ENCODE measurements at places on chromosomes 6 and 20.
A peak's percentile ranks its signal among the peaks of the same experiment; 100 is the strongest.

GRCh38 chr20:20212675-20213096, 155.2 kb upstream of the INSM1 start:
- DNase-seq, result no peak

- no peak for DNase-seq
Observed at GRCh38 chr6:21595285-21596144, 2.0 kb downstream of the SOX4 start.

DNA sequence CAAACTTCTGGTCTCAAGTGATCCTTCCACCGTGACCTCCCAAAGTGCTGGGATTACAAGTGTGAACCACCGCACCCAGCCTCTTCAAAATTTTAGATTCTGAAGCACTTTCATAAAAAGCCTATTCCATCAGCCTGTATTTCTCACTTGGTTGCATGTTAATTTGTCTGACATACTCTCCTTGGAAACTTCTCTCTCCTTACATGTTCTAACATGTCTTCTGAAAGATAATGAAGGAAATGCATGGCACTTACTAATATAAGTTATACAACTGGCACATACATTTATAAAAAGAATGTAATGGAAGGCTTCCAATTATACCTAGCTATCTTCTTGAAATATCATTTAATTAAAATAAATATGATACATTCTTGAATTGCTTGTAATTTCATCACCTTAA, 597.5 kb downstream of the TBC1D32 start:
- no peak for DNase-seq

GRCh38 chr6:130843575-130844320, 16.5 kb downstream of the SMLR1 start:
- peak; percentile 36 for DNase-seq

DNA sequence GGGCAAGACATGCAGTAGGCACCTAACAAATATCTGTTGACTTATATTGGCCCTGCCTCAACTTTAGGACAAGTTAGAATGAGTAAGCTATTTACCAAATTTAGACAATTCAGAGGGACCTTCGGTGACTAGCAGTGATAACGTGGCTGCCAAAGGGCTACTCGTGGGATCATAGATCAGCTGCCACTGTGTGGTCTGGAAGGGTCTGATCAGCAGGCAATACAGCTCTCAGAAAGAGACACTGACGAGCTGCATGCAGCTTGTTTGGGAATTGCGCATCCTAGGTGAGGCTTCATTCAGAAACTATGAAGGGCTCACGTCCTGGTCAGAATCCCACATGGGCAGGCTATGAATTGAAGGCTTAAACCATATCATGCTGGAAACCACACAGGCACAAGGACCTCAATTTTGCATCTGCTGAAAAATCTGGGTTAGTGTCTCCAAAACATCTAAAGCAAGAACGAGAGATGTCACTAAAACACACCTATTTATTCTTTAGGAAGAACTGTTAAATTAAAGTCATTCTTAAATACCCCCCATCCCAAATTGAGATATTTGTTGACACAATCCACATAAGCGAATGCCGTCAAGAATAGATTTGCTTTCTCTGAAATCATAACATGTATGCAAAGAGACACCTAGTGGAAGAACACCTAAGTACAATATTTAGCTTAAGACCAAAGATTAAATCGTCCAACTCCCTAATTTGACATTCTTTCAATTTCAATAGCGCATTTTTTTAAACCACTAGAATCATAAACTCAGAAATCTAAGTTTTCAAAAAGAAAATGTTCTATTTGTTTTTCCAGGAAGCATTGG, 79.6 kb downstream of the IPCEF1 start:
- DNase-seq, result peak; percentile 61

DNA sequence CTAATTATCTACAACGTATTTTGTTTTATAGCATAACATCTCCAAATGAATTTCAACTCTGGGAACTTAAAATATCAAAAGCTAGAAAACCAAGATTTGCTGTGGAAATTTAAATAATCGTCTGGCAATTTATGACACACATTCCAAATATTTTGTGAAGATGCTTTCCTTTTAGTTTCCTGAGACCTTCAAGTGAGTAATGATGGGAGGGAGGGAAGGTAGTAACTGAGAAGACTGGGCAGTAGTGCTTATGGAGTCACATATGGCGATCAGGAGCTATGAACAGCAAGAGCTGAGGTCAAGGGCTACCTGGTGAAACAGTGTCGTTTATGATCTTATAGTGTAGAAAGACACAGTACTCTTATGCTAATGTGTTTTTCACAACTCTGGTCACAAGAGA, 178.2 kb upstream of the THEMIS start:
- no peak for DNase-seq

- no peak for DNase-seq
Observed at GRCh38 chr6:2969549-2969948, 1.8 kb downstream of the SERPINB6 start.

- DNase-seq, result no peak
Observed at GRCh38 chr6:39193201-39193791, 36.0 kb downstream of the KCNK5 start.

DNA sequence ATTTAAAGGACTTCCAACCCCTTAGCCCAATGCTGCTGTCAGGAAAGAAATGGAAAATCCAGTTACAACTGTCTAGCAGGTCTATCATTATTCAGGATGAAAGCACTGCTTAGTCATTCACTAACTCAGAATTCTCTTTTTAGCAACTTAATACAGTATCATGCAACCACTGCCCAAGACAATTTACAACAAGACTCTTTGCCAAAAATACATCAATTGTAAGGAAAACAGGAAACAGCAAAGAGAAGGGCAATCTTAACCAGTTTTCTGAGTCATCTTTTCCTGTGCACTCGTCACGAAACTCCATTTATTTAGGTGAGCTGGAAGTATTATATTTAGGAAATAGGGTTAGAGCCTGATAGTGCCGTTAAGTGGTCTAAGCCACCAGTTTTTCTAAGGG, 1197.7 kb upstream of the CITED2 start:
- peak; percentile 4 for DNase-seq

DNA sequence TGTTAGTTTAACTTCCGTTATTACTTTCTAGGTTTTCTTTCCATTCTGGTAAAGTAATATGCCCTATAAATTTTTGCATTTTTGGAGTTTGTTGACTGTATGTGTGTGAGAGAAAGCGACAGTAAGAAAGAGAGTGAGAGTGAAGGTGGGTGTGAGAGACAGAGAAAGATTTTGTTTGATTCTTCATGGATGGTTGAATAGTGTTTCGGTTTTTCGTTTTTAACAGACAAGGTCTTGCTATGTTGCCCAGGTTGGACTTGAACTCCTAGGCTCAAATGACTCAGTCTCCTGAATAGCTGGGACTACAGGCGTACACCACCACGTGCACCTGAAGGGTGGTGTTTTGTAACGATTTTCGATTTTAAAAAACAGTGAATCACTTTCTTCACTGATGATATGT, 329.1 kb upstream of the RUNX2 start:
- DNase-seq, result no peak

DNA sequence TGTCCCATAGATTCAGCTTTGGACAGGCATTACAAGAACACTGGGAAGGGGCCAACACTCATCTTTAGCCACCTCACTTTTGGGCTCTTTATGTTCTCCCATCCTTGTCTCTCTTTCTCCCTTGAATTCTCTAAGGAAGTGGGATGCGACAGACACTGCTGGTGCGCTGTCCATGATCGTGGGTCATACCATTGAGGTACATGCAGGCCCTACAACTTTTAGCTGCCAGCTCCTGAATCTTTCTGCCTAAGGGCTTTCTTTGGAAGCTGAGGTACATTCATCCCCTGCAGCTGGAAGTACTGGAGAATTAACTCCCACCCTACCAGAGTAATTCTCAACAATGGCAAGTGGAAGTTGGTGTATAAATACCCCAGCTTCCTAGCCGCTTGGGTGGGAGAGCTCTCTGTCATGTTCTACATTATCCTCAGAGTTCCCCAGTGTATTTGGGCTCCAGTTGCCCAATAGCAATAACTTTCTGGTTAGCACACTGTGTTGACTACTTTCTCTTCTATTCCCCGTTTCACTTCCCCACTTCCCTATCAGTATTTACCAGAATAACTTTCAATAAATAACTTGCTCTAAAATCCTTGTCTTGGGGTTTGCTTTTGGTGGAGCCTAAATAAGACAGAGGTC, 309.4 kb upstream of the RNF24 start:
- peak; percentile 43 for DNase-seq

DNA sequence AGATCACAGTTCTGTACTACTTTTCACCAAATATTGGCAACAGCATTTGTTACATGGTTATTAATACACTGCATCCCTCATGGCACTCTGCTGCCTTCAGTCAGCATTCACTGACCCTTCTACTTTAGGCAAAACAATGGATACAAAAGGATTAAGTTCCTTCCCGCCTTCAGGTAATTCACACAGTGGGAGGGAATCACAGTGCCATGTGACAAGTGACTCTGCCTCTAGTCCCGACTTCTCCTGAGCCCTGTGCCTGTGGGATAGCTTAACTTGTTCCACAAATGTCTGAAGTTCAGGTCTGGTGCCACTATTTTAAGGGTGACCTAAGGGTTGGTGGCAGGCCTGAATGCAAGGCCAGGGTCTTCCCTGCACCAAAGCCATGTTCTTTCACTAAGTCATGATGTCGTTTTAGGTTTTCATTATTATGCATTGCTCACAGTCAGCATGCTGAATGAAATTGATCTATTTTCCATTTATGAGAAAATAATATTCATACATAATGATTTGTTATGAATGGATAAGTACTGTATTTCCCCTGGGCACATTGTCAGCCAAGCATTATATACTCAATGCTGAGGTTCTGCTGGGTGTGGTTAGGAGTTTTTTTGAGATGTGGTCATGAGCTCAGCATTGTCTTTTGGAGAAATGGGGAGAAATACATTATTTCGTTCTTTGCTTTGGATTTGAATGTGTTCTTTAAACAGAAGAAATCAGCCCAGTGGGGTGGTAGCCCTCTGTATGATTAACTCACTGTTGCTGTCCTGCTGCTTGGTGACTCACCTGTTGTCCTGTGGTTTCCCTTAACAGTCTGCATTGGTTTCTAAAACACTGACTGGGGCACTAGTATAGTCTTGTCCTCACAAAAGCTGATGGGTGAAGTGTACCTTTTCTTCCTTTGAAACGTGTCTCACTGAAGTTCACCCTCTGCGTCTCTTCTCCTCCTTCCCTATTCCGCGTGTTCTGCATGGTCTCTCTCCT, 66.4 kb downstream of the AFDN start:
- no peak for DNase-seq

- DNase-seq, result no peak
Observed at GRCh38 chr20:13567663-13568062, 71.1 kb downstream of the TASP1 start.

DNA sequence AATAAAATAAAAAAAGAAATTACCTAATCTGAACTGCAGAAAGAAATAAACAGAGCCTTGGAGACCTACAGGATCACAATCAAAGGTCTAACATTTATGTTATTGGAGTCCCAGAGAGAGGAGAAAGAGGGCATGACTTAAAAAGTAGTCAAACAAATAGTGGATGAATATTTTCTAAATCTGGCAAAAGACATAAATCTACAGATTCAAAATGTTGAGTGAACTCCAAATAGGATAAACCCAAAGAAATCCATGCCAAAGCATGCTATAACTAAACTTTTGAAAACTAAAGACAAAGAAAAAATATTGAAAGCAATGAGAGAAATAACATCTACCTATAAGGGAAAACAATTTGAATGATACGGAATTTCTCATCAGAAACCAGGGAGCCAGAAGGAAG, 38.2 kb downstream of the PSMB1 start:
- no peak for DNase-seq

DNA sequence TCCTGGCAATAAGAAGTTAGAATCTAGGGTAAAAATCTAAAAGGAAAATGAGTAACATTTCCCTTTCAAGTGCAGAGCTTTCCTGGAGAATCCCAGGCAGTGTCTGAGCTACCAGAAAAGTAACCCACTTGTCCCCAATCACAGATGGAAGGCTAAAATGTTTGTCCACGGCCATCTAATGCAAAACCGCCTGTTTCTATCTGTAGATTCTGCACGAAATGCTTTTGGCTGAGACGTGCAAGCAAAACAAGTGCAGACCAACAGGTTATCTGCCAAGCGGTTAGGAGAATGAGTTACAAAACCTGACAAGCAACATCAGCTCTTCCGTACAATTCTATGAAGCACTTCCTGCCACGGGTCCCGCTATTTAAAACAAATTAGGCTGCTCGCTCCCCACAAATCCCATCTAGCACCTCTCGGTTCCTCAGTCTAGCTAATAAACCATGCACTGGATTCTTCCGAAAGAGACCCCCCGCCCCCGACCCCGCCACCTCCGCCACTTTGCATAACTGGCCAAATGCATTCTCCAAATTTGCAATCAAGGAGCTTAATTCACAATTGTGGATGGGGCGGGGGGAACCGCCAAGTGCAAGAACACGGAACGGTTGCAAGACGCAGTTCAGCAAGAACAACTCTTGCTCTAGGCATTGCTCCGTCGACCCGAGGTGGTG, 1.4 kb downstream of the ELOVL5 start:
- DNase-seq, result peak; percentile 40

DNA sequence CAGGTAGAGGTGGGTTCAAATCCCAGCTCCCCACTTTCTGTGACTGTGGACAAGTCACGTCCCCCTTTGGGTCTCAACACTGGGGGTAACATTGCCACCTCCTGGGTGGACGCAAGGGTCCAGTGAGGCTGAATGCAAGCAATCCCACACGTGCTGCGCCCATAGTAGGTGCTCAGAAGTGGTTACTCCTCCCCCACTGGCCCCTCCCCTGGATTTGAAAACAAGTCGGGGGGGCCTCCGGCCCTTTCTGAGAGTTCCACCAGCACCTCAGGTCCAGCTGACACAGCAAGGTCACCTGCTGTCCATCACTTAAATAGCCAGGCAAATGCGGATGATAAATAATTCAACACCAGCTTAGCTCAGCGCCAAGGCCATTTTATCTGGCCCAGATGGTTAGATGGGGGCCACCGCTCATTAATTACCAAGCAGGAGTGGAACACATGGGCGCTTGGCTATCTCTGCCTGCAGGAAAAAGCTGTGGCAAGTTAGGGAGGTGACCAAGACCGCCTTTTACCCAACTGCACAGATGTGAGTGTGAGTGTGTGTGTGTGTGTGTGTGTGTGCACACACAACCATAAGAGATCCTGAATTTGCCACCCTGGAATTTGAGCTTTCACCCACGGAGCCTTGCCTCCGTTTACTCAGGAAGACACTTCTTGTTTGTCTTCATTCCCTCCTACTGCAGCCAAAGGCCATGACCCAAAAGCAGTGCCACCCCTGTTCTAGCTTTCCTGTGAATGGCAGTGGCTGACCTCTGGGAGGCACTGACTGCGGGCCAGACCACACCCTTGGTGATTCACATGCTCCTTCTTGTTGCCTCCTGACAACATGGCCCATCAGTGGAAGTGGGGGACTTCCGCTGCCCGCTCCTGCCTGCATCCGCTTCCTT, 34.7 kb upstream of the KCNB1 start:
- DNase-seq, result no peak

DNA sequence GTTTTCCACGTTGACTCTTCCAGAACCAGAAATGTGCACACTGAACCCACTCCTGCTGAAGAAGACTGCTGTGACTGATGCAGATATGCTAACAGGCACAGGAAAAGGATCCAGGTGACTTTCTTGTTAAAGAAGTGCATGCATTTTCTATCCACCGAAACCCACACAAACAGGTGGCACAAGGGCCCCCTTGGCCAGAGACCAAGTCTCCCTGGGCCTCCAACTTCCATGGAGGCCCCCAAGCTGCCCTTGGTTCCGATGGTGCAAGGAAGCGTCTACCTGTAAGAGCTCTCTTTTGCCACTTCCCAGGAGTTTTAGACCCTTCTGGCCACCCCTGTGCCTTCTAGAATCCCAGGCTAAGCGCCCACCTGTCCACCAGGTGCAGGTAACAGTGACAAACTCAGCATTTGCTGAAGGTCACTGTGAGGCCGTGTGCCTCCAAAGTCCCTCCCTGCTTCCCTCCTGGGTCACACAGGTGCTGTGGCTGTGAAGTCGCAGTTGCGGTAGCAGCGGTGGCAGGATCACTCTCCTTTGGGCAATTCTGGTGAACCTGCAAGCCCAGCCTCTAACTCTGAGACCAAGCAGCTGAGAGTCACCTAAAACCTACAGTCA, 134.8 kb downstream of the PXDC1 start:
- no peak for DNase-seq

All from inflammatory macrophage (primary cell).